Esophagus squamous epithelium (tissue), 5 donors: ENCODE measurements at places on chromosomes 7 and 10.

- DNase-seq = no peak
Measured at GRCh38 chr7:133950855-133951254, 176.3 kb upstream of the LRGUK start.

DNA sequence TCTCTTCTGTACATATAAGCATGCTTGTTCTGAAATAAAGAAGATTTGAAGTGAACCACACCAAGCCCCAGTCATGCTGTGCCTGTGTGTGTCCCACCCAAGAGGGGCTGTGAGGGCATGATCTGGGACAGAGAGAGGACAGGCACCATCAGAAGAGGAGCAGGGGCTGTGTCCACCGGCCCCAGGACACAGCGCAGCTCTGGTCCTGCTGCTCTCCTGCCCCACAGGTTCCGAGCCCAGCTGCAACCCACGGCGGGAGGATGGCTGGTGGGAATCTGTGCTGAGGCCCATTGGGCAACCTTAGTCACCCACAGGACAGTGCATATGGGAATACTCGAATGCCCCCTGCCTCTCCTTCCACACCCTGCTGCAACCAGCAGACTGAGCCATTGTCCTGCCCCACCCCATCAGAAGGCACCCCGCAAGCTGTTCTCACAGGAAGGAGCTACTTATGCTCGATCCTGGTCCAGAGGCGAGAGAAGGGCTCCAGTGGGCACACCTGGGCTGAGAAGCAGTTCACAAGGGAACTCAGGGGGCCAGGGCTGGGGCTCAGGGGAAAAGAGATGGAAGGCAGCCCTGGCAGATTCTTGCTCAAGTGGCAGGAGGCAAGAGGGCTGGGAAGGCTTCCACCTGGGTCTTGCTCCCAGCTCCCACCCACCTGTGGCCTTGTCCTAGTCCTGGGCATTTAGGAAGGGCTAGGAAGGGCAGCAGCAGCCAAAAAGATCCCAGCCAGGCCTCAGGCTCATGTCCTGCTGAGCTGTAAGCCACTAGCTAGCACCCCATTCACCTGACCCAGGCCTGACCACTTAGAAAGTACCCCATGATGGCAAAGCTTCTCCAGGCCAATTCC is 31.9 kb downstream of the LDB3 start:
- no peak for DNase-seq

DNA sequence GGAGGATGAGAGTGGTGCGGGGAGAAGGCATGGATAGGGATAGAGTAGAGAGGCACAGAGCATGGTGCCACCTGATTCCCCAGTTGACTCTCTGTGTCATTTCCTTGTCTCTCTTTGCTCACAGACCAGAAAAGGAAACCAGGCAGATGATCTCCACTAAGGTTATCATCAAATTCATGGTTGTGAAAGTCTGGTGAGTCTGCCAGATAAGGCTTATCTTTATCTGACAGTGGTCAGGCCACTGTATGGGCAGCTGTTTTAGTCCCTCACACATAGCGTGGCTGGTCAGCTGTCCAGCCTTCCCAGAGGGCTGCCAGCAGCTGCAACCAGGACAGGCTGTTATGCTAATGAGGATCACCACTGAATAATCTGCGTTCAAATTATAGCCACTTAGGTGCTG is 99.0 kb downstream of the ADRA2A start:
- DNase-seq = no peak

DNA sequence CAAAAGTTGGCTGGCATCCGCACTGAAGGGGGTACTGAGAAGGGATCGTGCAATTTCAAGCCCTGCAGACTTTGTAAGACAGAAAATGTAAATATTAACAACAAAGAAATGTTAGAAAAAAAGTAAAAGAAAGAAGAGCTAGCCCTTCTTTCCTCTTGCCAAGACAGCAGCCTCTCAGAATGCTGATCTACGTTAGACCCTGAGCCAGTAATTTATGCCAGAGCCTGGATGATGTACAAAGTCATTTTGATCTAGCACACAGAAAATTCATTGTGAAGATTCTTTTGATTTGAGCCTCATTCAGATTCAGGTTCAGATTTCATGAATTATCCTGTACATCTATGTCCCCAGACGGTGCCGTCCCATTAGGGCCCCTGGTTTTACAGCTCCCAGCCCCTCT is 105.2 kb downstream of the PRKCQ start:
- DNase-seq = no peak

GRCh38 chr7:77464589-77464988 is 48.4 kb upstream of the GSAP start:
- DNase-seq = no peak

DNA sequence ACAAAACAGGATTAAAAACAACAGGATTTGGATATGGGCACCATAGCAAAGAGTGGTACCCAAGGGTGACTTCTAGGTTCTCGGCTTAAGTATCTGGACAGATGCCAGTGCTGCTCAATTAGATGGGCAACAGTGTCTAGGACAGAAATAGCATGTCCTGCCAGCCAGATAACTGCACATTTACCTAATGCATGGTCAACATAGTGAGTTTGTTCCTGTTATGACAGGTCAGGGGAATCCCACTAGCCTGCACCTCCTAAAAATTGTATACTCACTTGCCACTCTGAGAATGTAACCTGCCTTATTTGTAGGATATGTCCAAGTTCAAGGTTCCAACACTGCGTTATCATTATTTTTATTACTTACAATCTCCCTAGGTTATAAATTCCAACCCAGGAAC is 471.7 kb downstream of the GRM8 start:
- DNase-seq = no peak

DNA sequence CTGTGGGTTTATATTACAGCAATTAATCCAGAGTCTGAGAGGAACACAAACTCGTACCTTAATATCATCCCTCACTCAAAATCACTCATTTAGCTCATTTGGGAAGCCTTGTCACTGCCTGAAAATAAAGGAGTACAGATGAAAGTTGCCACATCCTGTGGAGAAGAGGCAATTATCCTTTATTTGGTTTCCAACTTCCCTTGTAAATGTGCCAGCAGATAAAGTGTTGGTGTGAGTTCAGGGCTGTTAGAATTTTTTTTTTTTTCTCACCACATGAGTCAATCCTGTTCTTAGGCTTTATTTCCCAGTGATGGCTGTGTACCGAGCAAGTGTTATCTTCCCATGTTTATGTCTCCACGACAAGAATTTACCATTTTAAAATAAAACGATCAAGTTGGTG is 99.0 kb upstream of the SMIM30 start:
- DNase-seq = no peak

DNA sequence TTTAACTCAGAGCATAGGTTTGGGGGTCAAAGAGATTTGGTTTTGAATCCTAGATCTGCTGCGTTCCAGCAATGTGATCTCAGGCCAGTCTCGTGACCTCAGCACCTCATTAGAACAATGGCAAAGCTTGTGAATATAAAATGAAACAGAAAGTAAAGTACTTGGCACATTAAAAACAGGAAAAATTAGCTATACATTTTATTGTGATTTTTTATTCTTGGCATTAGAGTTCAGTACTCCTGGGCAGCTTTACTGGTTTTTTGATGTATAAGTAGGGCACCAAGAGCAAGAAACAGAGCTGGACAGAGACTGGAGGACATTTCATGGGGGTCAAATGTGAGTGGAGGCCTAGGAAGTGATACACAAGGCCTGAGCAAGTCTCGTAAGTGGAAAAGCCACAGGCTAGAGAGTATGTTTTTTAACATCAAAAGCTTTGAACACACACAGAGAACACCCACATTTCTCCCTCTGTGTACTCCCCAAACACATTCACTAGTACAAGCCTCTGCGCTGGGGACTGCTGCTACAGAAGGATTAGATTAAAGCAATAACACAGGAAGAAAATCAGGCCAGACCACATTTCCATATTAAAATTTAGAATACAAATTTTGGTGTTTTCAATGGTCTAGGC is 157.2 kb upstream of the SLC25A13 start:
- no peak for DNase-seq

DNA sequence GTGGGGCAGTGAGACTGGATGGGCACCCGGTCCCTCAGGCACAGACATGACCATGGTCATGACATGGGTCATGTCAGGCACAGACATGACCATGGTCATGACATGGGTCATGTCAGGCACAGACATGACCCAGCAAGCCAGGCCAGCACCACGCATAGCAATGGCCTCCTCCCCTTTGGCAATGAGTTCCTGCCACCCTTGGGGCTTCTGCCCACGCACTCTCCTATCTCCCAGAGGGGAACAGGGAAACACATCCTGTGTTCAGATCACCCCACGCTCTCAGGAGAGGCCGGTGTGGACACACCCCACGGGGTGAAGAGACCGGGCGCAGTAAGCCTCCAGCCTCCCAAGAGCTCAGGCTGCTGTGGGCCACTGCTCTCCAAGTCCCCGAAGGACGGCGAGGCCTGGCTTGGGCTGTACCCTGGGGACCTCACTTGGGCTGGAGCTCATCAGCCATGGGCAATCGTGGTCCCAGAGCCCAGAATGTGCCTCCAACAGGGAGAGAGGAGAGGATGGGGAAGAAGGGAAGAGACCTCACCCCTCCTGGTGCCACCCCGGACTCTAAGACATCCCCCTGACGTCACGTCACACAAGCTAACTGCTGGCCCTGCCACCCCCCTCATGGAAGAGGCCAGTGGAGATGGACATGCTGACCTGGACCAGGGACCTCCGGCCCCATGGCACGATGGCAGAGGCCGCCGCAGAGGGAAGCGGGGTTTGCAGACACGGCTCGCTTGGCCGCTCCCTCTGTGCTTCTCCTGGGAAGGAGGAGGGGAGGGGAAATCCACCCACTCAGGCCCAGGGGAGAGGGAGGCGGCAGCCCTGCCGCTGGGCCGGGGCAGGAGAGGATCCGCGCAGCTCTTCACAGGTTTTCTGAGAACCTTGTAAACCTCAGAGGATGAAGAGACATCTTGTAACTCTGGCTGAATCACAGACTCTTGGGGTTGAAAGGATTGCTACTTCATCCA is 269.6 kb downstream of the ELFN1 start:
- no peak for DNase-seq

- no peak for DNase-seq
Measured at GRCh38 chr7:84339306-84339705, 144.7 kb upstream of the SEMA3A start.

GRCh38 chr7:5284304-5285281 is 1.9 kb downstream of the SLC29A4 start:
- no peak for DNase-seq

GRCh38 chr10:122374859-122375678 is 561 bp downstream of the PLEKHA1 start:
- no peak for DNase-seq

- DNase-seq = no peak
Measured at GRCh38 chr10:25071227-25071626, 54.8 kb downstream of the THNSL1 start.

- no peak for DNase-seq
Measured at GRCh38 chr7:139046143-139046542, 10.3 kb upstream of the ZC3HAV1L start.

- DNase-seq = no peak
Measured at GRCh38 chr7:74343281-74344131, 54.3 kb downstream of the CLIP2 start.

GRCh38 chr10:62614389-62615157 is 189.9 kb upstream of the ADO start:
- no peak for DNase-seq

GRCh38 chr10:103703941-103704919 is 151.1 kb downstream of the SH3PXD2A start:
- DNase-seq = no peak

DNA sequence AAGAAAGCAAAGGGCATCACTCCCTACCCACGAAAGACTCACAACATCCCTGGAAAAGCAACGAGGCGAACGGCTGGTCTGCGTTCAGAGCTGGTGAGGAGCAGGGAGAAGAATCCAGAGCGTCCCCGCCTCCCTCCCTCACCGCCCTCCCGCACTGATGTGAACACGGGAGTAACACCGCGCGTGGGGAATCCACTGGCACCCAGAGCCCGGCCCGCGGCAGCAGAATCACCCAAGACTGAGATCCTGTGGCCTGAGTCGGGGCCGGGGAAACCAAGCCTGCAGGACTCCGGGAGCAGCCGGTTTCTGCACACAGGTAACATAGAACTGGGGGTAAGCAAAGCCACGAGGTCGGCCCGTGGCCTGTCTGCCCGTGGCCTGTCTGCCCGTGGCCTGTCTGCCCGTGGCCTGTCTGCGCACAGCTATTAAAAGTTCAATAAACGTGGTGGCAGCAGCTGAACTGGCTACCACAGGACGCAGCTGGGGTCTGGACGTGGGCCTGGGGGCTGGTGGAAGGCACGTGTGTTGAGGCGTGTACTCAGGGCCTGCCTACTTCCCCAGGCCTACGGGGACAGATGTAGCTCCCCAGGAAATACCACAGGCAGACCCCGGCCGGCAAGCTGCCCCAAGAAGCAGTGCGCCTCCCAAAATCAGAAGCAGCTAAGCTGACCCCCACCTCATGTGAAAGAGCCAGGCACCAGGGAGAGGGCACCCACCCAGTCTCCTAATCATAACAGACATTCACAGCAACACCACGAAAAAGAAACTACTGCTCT is 23.0 kb downstream of the DIP2C start:
- no peak for DNase-seq

DNA sequence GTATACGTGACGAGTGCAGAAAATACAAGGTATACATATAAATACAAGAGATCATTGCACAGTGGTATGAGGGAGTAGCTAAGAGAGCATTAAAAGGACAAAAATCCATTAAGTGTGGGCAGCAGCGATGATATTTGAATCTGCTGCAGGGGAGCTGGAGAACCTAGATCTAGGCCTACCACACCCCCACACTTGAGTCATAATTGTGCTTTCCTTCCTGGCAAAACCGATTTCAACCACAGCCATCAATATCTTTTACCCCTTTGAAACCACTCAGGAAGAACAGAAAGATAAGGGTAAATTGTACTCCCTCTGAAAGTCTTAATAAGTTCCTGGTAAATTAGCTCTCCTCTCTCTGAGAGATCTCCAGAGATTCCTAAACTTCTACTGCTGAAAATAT is 345.0 kb downstream of the SORCS1 start:
- no peak for DNase-seq
